ENCODE measurements at places on chromosomes 4 and X.

DNA sequence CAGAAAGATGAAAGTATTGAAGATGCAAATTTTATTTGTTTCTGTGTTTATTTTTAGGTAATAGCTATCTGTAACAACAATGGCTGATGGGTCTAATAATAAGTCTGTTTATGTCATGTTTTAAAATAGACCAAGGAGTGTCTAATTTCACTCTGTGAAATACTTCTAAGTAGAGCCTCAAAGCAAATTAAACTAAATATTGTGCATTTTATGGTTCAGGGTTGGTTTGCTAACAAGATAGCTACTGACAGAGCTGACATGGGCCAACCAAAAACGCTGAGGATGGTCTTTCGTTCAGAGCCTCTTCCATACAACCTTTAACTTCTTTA lies 437.6 kb upstream of the CTSO start:
- no peak for DNase-seq

DNA sequence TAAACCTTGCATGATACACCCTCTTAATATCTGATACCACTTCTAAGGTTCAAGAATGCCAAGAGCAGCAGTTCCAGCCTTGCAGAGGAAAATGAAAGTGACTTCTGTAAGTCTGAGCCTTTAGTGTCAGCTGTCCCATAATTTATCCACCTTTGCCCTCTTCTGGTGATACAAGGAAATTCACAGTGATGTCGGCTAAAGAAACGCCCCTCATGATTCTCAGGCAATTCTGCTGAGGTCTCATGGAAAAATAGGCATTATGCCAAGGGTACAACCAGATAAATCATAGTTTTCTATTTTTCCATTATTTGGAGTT lies 172.2 kb upstream of the CXCL13 start:
- no peak for DNase-seq

- no peak for DNase-seq
Measured at GRCh38 chr4:143251779-143252178, 67.1 kb downstream of the USP38 start.

- no peak for DNase-seq
Measured at GRCh38 chr4:63618883-63619718, 790.1 kb downstream of the TECRL start.

- DNase-seq, result no peak
Measured at GRCh38 chr4:158496030-158496741, 25.5 kb upstream of the RXFP1 start.

DNA sequence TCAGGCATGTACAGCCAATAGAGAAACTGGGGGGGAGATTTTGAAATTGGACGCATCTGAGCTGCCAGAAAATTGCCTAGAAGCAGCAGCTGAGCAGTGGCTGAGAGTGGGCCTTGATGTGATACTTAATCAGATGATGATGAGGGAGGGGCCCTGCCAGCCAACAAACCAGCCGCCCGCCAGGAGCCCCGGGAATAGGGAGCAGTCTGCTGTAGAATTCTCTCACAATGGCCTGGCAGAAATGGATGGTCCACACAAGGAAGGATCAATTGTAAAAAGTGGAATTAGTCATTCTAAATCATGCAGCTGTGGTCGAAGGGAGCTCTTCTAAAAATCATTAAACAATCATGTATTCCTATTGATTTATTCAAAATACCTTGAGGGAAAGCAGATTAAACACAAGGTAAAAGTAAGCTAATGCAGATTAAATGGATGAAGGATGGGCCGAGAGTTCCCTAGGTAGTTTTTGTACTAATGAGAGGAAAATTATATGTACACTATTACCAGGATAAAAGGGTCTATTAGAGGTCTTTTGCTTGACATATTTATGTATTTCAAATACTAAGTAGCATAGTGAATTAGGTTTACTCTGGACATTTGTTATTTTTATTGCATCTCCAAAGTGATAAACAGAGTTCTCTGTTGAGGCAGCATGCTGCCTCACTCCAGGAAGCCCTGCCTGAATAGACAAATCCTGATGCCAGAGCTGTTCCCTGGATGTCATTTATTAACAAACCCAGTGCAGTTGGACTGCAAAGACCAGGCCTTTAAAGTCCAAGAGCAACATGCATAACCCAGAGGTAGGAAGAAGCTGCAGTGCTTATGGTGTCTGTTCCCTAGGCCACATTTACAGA lies 91.3 kb downstream of the NKX6-1 start:
- DNase-seq, result no peak

DNA sequence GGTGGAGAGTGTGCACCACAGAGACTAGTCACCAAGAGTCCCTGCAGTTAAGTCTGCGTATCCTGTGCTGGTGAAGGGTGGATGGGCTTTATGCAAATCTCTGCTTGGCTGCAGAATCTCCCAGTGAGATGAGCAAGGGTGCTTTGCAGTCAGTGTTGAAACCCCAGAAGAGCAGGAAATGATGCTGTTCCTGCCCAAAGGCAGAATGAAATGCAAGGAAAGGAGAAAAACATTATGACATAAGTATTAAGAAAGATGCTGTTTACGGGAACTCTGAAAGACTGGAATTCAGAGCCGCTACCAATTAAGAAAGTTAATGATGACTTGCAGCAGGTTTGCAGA lies 25.4 kb upstream of the ACSL1 start:
- no peak for DNase-seq

- DNase-seq, result no peak
Measured at GRCh38 chr4:170931321-170931720, 841.6 kb upstream of the AADAT start.

- DNase-seq, result no peak
Measured at GRCh38 chr4:144185086-144185485, 44.6 kb upstream of the GYPA start.

DNA sequence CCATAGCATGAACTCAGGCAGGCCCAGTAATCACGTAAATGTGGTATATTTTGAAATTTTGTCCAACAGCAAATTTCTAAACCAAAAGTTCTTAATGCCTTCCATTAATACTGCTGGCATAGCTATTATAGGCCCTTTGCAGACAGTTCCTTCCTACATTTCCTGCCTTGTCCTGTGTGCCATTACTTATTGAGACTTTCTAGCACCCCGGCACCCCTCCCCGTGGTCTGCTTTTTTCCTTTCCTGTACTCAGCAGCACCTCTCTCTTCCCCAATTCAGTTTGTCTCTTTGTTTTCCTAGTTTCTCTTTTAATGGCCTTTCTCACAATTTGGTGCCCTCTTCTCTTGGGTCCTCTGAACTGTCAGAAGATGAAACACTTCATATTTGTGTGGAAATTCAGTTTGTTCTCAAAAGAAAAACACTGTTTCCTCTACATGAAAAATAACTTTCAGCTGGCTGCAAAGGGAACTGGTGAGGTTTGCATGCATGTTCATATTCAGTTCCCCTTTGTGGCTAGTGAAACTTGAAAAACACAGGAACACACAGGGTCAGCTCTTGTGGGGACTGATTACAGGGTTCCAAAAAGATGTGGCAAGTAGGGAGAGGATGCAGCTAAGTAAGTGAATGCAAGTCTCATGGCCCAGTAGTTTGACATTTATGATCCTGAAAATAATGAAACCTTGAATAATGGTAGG lies 17.1 kb downstream of the GPR34 start:
- no peak for DNase-seq

DNA sequence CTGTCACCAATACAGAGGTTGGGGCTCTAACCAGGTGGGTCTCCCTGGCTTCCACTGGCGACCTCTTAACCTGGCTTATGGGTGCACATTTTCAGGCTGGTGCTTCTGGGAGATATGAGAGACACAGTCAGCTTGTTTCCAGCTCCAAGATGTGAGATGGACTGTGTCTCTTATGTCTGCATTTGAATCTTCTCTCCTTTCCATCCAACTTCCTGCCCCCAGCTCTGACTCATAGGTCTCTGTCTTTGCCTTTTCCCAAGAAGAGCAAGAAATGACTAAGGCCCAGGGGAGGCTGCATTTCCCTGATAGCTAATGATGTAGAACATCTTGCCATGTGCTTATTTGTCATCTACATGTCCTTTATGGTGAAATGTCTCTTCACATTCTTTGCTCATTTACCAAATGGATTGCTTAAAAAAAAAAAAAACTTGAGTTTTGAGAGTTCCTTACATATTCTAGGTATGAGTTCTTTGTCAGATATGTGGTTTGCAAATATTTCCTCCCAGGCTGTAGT lies 3.2 kb upstream of the UXT start:
- no peak for DNase-seq

GRCh38 chr4:104896660-104897645 lies 249.7 kb upstream of the TET2 start:
- DNase-seq, result no peak

DNA sequence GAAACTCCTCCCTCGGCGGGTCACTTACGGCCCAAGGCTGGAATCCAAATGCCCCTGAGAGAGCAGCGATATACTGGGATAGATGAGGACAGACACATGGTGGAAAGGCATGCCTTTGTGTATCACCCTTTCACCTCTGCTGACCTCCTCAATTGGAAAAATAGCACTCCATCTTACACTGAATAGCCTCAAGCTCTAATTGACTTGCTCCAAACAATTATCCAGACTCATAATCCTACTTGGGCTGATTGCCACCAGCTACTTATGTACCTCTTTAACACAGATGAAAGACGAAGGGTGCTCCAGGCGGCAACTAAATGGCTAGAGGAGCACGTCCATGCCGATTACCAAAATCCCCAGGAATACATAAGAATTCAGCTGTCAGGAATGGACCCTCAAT lies 1142.2 kb downstream of the ARAP2 start:
- no peak for DNase-seq

- DNase-seq, result no peak
Measured at GRCh38 chr4:108337923-108338322, 169.2 kb upstream of the LEF1 start.

- DNase-seq, result no peak
Measured at GRCh38 chr4:6355052-6355451, 85.4 kb downstream of the WFS1 start.

DNA sequence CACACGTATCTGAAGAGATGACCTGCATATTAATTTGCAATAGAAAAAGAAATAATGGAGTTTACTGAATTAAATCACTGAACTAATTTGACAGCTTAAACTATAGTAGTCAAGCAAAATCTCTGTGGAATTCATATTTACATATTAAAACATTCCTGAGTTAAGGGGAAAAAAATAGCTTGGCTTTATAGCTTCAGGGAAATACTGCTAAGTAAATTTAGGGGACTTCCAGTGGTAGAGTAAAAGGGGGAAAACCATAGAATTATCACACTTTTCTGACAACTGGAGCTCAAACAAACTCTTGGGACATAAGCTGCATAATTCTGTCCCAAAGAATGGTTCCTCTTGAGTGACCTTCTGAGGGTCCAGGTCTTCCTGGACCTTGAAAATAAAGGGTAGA lies 28.6 kb upstream of the CCNI start:
- DNase-seq, result no peak

GRCh38 chrX:13742397-13743176 lies 8.0 kb downstream of the OFD1 start:
- no peak for DNase-seq

- no peak for DNase-seq
Measured at GRCh38 chr4:74391890-74392475, 27.0 kb downstream of the EREG start.

- no peak for DNase-seq
Measured at GRCh38 chr4:157196046-157196445, 24.5 kb upstream of the GRIA2 start.

- no peak for DNase-seq
Measured at GRCh38 chrX:86455495-86455894, 307.2 kb downstream of the DACH2 start.
